Astrocyte (in vitro differentiated cells and primary cell): ENCODE measurements at places on chromosomes 7 and 10. TPM values are rescaled to one million over a fixed set of nuclear protein-coding genes. Genes with fewer than 3 reads are reported as not detected.

Gene FAM237B
- total RNA-seq: not detected in 2 replicates

Gene SLC29A3
- total RNA-seq: 3.2 and 3.4 TPM in 2 replicates

Gene GIMAP8
- total RNA-seq: not detected in 2 replicates

Gene PSAP
- total RNA-seq: 1,120 and 1,191 TPM in 2 replicates

Gene EN2
- not detected in 2 replicates for total RNA-seq

Gene FGL2
- not detected in 2 replicates for total RNA-seq

- no peak overlapping the region for H3K27ac ChIP-seq
- DNase-seq: no peak
- H3K36me3 ChIP-seq: no peaks in the 10 kb centered on the region
- H3K4me1 ChIP-seq: no peaks in the 10 kb centered on the region
- no peak overlapping the region for H3K4me3 ChIP-seq
These were observed 105.6 kb upstream of the GPR26 start for GRCh38 chr10:123560301-123561140.

DNA sequence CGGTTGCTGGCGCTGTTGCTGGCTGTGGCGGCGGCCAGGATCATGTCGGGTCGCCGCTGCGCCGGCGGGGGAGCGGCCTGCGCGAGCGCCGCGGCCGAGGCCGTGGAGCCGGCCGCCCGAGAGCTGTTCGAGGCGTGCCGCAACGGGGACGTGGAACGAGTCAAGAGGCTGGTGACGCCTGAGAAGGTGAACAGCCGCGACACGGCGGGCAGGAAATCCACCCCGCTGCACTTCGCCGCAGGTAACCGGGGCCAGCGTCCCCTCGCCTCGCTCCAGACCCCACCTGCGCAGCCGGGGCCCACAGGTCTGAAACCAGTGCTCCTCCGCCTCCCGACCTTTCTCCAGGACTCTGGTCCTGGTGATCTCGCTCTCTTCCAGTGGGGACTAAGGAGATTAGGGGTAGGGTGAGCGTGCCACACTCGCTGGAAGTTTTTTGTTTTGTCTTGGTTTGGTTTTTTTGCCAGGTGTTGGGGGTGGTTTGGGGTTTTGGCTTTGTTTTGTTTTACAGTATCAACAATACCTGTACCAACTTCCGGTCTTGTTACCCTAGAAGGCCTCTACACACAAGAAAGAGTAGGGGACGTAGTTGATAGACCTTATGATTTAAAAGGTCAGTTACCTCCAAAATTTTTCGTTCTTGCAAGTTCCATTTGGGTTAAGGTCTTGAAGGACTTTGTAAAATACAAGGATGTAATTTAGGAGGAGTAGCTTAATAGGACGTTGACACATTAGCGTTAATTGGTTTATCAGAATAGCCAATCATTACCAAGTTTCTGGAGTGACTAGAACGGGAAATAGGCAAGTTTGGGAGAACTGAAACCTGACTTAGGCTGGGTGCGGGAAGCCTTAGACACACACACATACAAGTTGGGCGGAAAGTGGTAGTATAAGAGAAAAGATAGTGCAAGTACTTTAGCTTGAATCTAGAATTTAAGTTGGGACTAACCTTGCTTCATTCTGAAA is 704 bp downstream of the TNKS2 start:
- H3K36me3 ChIP-seq: no peaks in the 10 kb centered on the region
- DNase-seq: peak; percentile 62
- H3K4me3 ChIP-seq: peak overlapping the region; percentile 97
- peaks cover 16% of the 10 kb centered on the region for H3K4me1 ChIP-seq

DNA sequence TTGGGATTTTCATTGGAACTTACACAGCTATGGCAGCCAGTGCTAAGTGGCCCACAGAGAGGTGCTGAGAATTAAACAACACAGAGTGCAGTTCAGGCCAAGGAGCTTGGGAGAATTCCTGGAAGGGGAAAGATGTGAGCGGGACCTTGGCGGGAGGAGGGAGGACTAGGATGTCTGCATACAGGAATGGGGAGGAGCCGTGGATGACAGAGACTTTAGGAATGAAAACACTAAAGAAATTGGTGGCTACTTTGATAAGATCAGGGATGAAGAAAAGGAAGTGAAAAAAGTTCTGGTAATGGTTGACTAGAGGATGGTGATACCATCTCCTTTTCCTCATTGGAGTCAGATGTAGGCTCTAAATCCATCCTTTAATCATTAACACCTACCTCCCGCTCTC is 234.2 kb upstream of the FZD8 start:
- H3K27ac ChIP-seq: no peak overlapping the region
- no peaks in the 10 kb centered on the region for H3K27me3 ChIP-seq
- DNase-seq: peak; percentile 54
- H3K4me1 ChIP-seq: peaks cover 18% of the 10 kb centered on the region
- H3K4me3 ChIP-seq: no peak overlapping the region
- H3K36me3 ChIP-seq: no peaks in the 10 kb centered on the region

GRCh38 chr10:6273351-6273750 is 70.6 kb downstream of the PFKFB3 start:
- no peak for DNase-seq
- H3K27ac ChIP-seq: no peak overlapping the region
- H3K36me3 ChIP-seq: no peaks in the 10 kb centered on the region
- no peak overlapping the region for H3K4me3 ChIP-seq

DNA sequence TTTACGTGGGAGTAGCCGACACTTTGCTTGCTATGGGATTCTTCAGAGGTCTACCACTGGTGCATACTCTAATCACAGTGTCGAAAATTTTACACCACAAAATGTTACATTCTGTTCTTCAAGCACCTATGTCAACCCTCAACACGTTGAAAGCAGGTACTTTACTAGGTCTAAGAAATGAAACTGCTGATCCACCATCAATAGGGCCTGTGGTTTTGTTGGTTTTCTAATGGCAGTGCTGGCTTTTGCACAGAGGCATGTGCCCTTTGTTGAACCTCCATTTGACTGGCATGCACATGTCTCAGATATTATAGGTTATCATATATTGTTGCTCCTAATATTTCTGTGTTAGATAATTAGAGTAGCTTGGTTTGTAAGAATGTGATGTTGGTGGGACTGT is 123.8 kb downstream of the CFTR start:
- H3K36me3 ChIP-seq: no peaks in the 10 kb centered on the region
- no peak overlapping the region for H3K27ac ChIP-seq
- no peak for DNase-seq
- no peaks in the 10 kb centered on the region for H3K4me1 ChIP-seq
- H3K4me3 ChIP-seq: no peak overlapping the region
- no peaks in the 10 kb centered on the region for H3K27me3 ChIP-seq
